ENCODE measurements at places on chromosomes 12 and 14. TPM values are rescaled to one million over a fixed set of nuclear protein-coding genes. Genes with fewer than 3 reads are reported as not detected.

ALDH2 gene
- total RNA-seq: 22.3 TPM

TAS2R13 gene
- total RNA-seq: 0.32 TPM

RNF212B gene
- not detected for total RNA-seq

C12orf56 gene
- 0.43 TPM for total RNA-seq

NINJ2 gene
- total RNA-seq: 5.2 TPM

MYL2 gene
- not detected for total RNA-seq

TPH2 gene
- not detected for total RNA-seq

RIMKLB gene
- 23.2 TPM for total RNA-seq

All from GM23248 (cell line).